ENCODE measurements at places on chromosomes 12 and 14. TPM values are rescaled to one million over a fixed set of nuclear protein-coding genes. Genes with fewer than 3 reads are reported as not detected.

GRCh38 chr14:105050551-105050897, 14.7 kb downstream of the GPR132 start:
- no peak for DNase-seq

DNA sequence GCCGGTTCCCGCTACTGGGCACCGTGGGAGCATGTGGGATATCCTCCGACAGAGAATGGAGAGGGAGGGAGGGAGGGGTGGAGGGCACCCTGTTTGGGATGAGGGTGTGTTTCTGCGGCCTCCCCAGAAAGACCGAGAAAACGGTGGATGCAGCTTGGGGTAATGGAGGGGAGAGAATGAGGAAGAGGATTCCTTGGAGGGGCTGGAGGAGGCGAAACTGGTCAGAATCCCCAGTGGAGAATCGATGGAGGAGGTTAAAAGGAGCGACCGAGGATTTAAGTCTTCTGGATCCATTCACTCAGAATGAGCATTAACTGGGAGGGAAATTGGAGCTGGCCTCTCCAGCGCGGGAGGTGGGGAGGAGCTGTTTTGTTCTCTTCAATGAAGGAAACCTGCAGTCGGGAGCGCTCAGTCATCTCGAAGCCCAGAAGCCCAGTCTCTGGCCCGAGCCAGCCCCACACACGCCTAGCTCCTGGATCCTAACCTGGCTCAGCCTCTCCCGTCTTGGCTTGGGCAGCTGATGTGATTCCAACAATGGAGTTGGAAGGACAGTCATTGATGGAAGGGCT, 581 bp downstream of the ARG2 start:
- peak; percentile 52 for DNase-seq

SIVA1 gene
- 30.5 TPM for total RNA-seq

GRCh38 chr14:56394826-56395530, 184.6 kb upstream of the TMEM260 start:
- DNase-seq = no peak

MYF5 gene
- total RNA-seq = not detected

DNA sequence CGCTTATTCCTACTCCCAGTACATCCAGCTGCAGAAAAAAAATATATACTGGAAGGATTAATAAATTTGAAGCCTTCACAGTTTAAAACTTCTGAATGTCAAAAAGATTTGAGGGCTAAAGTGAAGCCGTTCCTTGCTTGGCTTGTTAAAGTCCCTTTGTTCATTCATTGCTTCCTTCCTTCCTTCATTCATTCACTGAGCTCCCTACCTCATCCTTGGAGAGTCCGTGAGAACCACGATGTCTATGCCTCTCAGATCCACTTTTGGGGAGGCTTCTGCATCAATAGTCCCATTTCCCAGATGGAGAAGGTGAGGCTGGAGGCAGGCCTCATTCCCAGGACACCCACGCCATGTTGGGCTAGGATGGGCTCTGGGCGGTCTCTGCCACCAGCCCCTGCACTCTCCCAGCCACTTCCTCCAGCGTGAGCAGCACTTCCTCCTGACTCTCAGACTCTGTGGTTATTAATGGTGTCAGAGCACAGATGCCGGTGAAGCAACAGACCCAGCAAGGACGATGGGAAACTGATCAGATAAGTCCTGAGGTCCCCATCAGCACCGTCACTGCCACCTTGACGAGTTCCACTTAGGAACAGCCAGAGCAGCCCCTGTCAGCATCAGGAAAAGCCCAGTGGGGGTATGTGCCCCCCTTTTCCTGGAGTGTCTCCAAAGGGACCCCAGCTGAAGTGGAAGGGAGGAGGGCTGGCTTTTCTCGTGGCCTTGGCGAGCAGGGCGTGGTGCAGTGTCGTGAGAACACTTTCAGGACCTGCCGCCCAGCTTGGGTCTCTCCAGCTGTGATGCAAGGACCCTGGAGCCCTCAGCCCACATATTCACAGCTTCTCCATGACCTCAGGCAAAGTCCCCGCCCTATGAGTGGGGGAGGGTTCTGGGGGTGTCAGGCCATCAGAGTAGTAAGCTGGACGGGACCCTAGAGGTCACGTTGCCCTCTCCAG, 21.2 kb downstream of the ASB2 start:
- no peak for DNase-seq

DNA sequence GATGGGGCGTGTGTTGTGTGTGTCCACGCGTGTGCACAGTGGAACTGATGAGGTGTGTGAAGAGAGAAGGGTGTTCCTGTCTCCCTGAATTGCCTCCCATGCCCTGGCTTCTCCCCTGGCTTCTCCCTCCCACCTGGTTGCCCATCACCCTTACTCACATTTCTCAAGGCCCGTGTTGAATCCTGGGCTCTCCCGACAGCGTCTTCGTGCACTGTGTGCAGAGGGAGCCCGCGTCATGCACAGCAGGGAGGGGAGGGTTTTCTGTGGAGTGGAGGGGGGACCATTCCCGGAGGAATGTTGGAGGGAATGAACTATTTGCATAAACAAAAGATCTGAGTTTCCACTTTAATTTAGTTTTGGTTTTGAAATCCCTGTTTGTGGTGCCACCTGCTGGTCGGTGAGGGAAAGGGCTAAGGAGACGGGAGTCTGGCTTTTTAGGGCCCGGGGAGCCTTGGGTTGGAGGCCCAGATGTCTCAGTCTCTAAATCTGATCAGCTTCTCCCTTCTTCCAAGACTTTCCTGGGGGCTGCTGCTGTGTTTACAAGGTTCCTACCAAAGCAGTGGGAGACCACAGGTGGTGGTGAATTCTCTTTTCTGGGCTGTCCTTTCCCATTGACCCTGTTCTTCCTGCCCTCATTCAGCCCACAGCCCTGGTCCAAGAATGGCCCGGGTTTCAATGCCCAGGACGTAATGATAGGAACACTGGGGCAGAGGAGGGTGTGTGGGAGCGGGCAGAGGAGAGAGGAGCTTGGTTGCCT, at the start of gene C1R:
Gene C1R, minus strand, starts transcription at position 217 of the 757 bp plus-strand sequence. Its CDS starts 57 bp downstream, at position 160.
- peak; percentile 73 for DNase-seq

OR4K15 gene
- not detected for total RNA-seq

- DNase-seq = no peak
Measured at GRCh38 chr12:131067981-131068851, 114.5 kb downstream of the ADGRD1 start.

GRCh38 chr14:94157197-94157596, 16.9 kb upstream of the PPP4R4 start:
- no peak for DNase-seq

Measured in glutamatergic neuron (in vitro differentiated cells).